ENCODE measurements at places on chromosomes 11 and 22.

DNA sequence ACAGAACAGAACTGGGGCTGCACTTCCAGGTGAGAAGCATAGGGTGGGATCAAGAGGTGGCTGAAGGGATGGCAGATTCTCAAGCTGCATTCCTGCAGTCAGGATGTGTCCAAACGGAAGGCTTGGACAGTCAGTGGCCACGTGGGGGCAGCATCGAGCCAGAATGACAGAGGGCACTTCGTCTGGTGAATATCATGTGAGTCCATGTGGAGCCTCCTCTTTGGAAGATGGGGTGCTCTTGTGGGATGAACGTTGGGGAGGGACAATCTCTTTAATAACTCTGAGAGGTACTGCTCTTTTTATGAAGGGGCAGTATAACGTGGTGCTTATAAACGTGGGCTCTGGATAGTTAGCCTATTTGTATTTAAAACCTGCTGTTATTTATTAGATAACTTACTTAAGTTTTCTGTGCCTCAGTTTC, 154.9 kb upstream of the NAV2 start:
- no peaks in the 10 kb centered on the region for H3K4me1 ChIP-seq
- no peaks in the 10 kb centered on the region for H3K36me3 ChIP-seq
- H3K4me3 ChIP-seq, result no peak overlapping the region
- H3K27ac ChIP-seq, result no peak overlapping the region

DNA sequence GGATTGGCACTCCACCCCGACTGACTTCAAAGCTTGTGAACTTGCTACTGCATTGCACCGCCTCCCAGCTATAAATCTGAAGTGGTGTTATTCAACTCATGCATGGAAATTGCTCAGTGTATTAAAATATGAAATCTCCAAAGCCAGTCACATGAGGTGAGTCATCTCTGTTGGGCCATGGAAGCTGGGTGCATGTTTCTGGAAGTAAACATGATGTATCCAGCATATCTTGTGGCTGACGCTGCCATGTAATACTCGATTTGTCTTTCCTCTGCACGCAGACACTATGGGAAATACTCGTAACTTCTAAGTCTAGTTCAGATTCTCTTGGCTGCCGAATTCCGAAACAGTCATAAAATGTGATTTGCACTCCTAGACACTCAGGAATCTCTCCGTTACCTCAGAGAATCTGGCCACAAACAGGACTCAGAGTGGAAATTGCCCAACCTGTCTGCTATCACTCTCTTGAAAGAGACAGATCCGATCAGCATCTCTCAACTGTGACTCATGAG, 154.9 kb upstream of the MPPED2 start:
- no peak overlapping the region for H3K27ac ChIP-seq
- H3K4me1 ChIP-seq, result no peaks in the 10 kb centered on the region
- H3K27me3 ChIP-seq, result no peaks in the 10 kb centered on the region
- DNase-seq, result no peak
- H3K36me3 ChIP-seq, result no peaks in the 10 kb centered on the region

GRCh38 chr11:131884461-131885073, 514.2 kb downstream of the NTM start:
- DNase-seq, result no peak
- no peak overlapping the region for H3K27ac ChIP-seq
- no peaks in the 10 kb centered on the region for H3K27me3 ChIP-seq
- H3K4me1 ChIP-seq, result no peaks in the 10 kb centered on the region
- no peak overlapping the region for H3K4me3 ChIP-seq

DNA sequence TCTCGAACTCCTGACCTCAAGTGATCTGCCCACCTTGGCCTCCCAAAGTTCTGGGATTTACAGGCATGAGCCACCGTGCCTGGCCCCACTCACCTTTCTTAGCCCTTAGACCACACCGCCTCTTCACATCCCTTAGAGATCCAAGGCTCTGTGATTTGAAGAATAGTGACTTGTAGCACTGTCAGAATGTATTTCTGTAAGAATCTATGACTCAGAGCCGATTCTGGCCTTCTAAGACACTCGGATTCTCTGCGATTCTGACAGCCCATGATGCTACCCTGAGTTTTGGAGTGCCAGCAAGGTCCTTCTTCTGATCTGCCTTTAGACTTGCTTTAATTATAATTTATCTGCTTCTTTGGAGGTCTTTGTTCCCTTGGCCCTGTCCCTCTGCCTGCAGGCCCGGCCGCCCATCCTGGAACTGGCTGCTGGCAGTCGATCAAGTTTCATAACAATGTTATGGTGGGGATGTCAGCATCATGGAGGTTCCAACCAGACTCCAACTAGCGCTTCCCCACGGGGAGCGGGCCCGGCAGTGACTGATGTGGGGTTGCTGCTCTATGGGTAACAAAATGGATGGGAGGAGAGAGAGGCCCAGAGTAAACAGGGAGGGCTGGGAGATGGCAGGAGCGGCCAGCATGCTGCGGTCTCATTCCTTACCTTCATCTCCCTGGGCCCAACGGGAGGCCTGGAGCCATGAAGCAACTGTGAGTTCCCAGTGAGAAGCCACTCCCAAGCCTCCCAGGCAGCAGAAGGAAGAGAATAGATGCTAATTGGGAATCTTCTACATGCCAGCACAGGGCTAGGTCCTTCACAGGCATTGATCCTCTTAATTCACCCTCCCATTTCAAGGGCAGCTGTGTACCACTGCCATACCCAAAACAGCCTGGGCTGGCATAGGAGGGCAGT, 55.7 kb upstream of the RASD2 start:
- H3K4me3 ChIP-seq, result no peak overlapping the region
- H3K27me3 ChIP-seq, result peaks cover 56% of the 10 kb centered on the region

DNA sequence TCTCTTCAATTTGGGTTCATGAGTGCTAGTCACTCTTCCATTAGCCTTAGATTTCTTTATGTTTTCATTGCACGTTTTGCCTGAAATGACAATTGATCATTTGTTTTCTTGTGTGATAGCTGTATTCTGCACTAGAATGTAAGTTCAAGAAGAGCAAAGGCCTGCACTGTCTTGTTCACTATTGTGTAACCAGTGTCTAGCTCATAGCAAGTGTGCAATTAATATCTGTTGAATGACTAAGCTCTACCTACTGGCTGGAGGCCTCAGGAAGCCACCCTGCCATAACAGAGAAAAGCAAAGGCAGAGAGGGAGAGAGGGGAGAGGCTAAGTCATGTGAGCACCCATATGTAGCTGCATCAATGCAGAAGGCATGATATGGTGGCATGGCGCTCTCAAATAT, 292.8 kb upstream of the SYN3 start:
- H3K4me1 ChIP-seq, result no peaks in the 10 kb centered on the region
- no peak for DNase-seq
- no peaks in the 10 kb centered on the region for H3K27me3 ChIP-seq
- H3K27ac ChIP-seq, result no peak overlapping the region

DNA sequence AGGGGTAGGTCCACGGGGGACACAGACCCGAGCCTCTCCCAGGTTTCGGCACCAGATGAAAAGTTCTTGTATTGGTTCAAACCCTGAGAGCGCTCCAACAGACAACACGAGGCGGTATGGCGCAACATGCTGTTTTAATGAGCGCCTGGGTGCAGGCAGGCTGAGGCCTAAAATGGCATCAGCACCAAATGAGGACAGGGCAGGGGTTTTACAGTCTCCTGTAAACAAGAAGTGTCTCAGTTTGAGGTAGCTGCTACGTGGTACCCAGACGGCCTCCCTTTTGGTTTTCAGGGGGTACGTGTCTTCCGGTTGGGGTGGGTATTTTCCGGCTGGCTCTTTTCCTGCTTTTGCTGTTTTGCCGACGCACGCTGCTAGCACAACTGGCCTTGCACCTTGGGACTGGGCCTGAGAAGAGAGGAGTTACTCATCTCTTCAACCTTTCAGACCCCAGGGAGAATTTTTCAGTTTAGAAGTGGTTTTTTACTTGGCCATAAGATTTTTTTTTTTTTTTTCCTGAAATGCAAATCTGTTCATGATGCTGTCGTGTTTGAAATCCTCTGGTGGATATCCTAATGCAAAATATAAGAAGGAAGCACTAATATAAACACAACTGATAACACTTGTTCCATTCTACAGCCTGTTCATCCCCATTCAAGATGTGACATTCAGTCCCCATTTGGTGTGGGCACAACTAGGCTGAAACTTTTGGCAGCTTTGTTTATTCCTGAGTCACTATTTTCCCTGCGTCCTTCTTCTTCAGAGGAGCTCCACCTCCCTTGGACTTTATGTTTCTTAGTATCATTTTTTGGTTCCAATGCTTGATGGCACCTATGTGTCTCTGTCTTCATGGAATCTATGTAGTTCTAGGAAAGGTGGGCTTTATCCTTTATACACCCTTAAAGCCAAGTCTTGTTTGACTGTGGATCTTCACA, 6.5 kb downstream of the PPFIBP2 start:
- peaks cover 71% of the 10 kb centered on the region for H3K4me1 ChIP-seq
- no peak overlapping the region for H3K27ac ChIP-seq
- no peak for DNase-seq
- H3K36me3 ChIP-seq, result no peaks in the 10 kb centered on the region
- no peaks in the 10 kb centered on the region for H3K27me3 ChIP-seq

- no peak overlapping the region for H3K27ac ChIP-seq
- H3K4me3 ChIP-seq, result no peak overlapping the region
- H3K4me1 ChIP-seq, result no peaks in the 10 kb centered on the region
- no peaks in the 10 kb centered on the region for H3K36me3 ChIP-seq
- DNase-seq, result no peak
- H3K27me3 ChIP-seq, result peaks cover 17% of the 10 kb centered on the region
Measured at GRCh38 chr22:42412744-42413333, 19.4 kb downstream of the NFAM1 start.

GRCh38 chr11:66282468-66283455, 4.8 kb downstream of the CNIH2 start:
- no peak overlapping the region for H3K4me3 ChIP-seq
- peak; percentile 98 for DNase-seq
- H3K27me3 ChIP-seq, result no peaks in the 10 kb centered on the region

Data from T-cell (primary cell).